ENCODE measurements at places on chromosomes 12 and 14. TPM values are rescaled to one million over a fixed set of nuclear protein-coding genes. Genes with fewer than 3 reads are reported as not detected.

The WIF1 gene
- 131 TPM for total RNA-seq

The BCL11B gene
- total RNA-seq: 2.1 TPM

The LRFN5 gene
- total RNA-seq: 2.8 TPM

The COCH gene
- total RNA-seq: 0.39 TPM

The CLEC4C gene
- total RNA-seq: not detected

The METTL17 gene
- total RNA-seq: 52.0 TPM

The EPYC gene
- total RNA-seq: not detected

The KLHDC1 gene
- 7.2 TPM for total RNA-seq
